ENCODE measurements at places on chromosomes 2 and 18.

GRCh38 chr2:156456616-156457015 lies 20.4 kb downstream of the GPD2 start:
- DNase-seq = no peak

- DNase-seq = no peak
Observed at GRCh38 chr2:201833781-201834180, 27.4 kb downstream of the CDK15 start.

- no peak for DNase-seq
Observed at GRCh38 chr2:129277585-129277981, 701.9 kb upstream of the RAB6C start.

DNA sequence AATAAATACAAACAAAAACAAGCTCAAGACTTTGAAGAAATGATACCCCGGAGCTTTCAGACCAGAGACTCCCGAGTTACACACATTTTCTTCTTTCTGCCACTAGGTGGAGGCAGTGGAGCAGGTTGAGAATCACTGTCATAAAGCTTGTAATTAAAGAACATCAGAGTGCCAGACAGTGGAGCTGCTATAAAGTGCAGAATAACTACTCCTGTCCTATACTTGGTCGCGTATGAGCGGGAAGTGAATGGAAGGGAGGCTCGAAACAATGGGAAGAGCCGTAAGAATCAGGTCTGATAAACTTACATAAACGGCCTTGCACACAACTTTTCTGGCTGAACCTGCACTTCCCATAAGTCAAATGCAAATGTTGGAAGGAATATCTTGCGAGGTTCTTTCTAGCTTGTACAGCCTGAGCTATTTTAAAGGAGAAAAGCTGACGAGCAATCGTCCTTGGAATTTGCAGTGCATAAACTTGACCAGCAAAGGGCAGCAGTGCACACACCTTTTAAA lies 189.0 kb downstream of the RPIA start:
- DNase-seq = peak; percentile 45

- DNase-seq = no peak
Observed at GRCh38 chr2:131646669-131647297, 119.1 kb downstream of the CCDC74A start.

DNA sequence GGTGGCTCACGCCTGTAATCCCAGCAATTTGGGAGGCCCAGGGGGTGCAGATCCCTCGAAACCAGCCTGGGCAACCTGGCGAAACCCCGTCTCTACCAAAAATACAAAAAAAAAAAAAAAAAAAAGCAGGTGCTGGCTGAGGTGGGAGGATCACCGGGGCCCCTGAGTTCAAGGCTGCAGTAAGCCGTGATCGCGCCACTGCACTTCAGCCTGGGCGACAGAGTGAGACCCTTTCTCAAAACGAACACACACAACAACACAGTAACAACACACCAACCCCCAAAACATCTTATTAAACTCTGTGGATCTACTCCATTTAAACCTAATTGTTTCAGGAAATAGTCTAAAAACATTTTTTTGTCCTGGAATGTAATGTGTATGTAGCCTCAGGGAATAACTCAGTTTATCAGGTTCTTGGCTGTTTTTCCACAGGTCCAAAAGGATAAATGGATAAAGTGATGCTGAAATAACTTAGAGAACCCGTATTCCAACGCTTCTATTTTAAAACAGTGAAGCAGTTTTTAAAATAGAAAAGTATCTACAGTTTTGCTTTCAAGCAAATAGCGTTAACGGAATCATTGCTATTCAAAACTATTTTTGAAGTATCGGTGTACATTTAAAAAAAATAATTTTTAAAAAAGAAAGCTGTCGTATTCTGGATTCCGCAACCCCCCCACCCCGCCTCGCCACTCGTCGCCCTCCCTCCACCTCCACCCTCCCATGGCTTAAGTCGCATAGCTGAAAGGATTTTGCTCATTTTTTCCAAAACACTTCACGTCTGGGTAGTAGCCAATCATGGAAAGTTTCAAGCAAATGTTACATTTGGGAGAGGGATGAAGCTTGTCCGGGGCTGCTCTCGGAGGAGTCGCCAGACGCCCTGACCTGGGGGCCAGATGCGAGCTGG lies 895 bp upstream of the GLS start:
- DNase-seq = no peak

DNA sequence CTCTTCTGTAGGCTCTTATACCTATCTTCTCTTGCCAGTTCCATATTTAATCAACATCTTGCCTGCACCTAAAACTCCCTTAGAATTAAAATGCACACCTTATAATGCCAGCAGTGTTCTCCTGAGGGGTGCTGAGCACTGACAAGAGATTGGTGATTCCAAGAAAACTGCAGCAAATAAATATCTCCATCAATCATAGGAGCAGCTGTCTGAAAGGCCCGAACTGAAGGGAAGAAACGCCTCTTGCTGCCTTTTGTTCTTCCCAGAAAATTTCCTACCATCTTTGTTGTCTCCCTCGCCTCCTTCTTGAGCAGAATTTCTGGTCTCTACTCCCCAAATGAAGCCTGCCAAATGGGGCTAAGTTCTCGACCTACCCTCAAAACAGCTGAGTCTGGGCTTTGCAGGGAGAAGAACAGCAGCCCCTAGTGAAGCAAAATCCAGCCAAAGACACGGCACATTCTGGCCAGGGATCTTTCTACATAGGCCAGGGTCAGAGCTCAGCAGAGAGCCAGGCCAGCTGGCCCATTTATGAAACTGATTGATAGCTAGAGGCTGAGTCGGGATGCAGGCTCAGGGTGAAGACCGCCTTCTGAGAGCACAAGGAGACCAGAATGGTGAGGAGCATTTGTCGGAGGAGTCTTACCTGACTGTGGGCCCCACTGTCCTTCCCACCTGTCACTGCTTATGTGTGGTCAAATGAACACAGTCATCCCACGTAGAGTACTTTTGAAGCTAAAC lies 20.4 kb upstream of the TMEM247 start:
- DNase-seq = no peak

DNA sequence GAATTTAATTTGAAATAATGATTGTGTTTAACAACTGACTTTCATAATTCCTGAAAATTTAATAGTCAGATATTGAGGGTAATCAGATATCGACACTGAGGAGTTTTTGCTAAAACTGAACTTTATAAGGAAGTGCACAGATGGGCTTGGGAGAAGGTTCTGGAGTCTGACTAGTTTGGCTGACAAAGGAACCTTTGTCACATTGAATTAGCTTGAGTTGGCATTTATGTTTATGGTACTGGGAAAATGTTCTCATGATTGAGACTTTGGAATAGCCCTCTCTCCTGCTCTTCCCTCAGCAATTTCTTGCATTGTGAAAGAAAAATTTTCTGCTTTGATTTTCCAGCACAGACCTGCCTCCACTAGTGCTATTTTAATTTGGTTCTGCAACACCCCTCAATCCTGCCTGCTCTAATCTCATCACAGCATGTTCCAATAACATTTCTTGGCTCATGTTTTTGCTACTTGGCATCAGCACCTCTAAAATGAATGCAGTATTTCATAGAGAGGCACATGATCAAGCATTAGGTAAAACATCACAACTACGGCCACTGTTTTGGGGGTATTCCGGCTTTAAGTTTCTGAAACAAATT lies 133.9 kb upstream of the FSHR start:
- no peak for DNase-seq

DNA sequence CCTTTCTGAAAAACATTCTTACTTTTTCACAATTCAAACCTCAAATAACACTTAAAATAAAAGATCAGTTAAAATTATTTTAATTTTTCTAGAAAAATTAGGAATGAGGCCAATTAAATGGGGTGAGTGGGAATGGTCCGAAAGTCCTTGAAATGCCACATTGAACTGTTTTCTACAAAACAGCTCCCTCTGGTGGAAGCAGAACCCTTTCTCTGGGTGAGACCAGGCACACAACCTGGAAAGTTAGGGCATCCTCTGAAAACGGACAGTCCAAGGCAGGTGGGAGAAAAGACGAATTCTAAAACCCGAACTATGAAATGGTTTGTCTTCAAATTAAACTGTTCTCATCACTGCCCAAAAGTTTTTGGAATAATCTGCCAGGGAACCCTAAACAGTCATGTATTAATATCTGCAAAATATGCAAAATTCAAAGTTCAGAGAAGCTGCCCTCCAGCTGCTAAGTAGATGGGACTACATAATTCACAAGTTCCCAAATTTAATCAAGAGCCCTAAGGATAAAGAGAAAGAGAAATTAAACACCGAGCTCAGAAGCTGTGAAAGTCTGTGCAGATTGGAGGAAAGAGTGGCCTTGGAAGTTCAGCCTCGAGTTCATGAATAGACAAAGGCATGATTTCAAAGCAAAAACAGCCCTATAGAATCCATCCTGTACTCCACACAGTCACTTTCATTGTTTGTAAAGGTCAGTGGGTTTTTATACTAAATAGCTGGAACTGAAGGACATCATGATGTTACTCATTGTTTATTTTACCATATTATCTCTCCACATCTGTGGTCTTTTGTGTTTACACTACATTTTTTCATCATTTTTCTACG lies 108.3 kb downstream of the PIEZO2 start:
- DNase-seq = peak; percentile 0

DNA sequence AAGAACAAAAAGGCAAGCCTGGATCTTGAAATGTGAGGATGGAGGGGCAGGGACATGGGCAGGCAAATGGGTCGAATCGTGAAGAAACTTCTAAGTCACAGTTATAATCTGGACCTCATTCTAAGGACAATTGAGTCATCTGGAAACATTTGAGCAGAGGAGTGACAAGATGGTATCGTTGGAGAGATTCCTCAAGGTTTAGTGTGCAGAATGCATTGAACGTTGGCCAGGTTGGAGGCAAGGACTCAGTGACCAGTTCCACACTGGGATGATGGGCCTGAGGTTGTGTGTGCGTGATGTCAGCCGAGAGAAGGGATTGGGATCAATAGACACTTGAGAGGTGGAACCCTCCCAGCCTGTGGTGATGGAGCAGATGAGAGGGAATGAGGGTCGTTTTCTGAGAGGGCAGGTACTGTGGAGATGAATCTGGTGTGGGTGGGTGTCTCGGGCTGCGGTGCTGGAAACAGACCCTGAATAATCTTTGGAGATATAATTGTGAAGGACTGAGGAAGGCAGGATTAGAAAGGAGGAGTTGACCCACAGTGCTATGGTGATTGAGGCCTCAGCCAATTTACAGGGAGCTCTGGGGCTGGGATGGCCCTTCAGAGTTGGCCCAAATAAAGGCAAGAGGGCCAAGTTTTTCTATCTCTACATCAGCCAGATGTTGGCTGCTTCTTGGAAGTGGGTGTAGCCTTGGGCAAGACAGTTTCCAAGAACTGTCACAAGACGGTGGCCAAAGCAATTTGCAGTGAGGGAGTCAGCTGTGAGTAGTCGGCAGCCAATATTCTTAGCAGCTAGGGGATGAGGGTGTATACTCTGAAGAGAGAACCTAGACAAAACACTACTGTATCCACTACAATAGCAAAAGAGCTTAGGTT lies 5.8 kb upstream of the ZNF532 start:
- DNase-seq = no peak

DNA sequence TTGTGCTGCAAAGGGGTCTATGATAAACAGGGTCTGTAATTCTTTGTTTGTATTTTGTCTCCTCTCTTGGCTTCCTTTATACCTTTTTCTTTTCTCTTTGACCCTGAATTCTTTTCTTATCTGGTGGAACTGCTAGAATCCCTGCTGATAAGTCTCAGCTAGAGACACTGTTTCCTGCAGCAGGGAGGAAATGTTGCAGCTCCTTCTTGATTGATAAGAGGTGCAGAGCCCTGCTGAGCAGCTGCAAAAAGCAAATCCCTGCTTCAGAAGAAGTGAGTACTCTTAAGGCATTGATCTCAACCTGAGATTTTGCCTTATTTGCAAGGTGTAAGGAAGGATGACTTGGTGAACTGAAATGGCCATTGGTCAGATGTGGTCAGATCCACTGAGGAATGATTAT lies 167.8 kb downstream of the NUP35 start:
- no peak for DNase-seq

DNA sequence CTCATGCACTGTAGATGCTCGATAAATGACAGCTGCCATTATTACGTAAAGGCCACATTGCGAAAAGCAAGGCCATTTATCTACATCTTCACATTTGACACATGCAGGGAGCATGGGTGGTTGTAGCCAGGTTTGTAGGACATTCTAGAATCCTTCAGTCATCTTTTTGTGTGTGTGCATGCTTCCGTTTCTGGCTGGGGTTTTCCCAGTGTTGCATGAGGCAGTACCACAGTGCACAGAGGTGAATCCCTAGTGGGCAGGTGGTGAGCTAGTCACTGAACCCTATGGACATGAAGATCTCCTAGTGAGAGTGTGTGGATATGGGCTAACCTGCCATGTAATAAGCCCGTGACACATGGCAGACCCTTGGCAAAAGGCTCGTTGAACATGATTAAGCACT lies 151.8 kb upstream of the SLC14A2 start:
- DNase-seq = no peak

DNA sequence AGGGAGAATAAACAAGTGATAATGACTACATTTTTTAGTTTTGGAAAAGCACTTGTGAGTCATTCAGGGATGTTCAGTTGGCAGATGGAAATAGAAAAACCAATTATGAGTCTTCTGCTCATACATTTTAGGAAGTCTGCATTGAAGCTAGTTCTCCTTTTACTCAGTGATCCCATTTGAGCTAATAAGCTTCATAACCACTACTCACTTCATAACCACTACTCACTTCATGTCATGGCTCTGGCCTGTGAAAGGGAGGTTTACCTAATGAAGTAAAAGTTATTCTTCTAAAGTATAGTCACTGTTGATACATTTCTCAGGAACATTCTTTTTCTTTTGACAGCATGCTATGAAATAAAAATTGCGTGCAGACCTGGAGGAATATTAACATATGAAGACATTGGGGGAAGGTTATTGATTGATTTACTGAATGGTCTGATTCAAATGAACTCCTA lies 948.7 kb downstream of the TSN start:
- no peak for DNase-seq

DNA sequence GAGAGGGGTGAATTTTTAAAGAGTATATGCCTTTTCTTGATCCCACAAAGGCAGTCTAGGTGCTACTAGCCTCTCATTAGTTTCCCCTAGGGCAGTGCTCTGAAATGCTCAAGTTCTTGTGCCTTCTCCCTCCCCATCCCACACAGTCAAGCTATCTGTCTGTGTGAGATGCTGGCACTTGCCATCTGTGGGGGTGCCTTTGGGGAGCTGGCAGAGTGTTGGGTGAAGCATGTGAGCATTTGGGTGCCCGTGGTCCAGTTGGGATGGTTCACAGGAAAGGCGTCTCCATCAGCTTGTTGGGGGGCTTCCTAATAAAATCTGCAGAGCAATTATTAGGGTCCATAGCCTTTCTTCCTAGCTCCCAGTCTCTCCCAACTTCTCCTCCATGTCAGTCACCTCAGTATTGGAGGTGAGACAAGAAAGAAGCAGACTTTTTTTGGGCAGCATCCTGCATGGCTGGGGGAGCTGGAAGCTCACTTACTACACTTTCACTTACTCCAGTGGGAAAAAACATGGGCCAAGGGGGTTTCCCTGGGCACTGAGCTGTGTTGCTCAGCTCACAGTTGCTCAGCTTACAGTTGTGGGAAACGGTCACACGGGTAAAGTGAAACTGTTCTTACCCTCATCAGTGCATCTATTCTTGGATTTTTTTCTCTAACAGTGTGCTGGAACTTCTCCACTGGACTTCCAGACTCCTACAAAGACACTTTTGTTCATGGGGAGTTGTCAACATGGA lies 29.3 kb downstream of the COLEC11 start:
- no peak for DNase-seq

- DNase-seq = no peak
Observed at GRCh38 chr2:11870584-11870983, 124.2 kb downstream of the LPIN1 start.

GRCh38 chr2:96882230-96882629 lies 12.3 kb upstream of the SEMA4C start:
- DNase-seq = no peak

All from NCI-H1694 treated with DMSO at 0.1 percent for 48 hours (cell line).